Activated T-cell treated with anti-CD3 and anti-CD28 coated beads for 1 hour (primary cell): ENCODE measurements at places on chromosomes 6 and 20.

DNA sequence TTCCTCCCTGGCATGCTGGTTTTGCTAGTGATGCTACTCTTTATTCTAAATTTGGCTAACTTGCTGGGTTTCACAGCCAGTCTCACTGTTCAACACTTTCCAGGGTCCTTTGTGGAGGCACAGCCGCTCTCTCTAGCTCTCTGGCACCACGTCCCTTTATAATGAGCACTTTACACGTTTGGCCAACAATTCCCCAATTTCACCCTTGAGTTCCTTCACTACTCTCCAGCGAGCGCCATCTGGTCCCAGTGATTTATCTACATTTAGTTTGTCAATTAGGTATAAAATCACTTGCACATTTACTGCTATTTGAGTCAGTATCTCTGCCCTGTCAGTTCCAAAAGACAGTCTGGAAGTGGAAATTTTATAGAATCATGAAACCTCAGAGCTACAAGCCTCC, 241.9 kb upstream of the MOCS1 start:
- no peak for DNase-seq

GRCh38 chr6:68988698-68989097, 353.6 kb downstream of the ADGRB3 start:
- DNase-seq, result no peak

DNA sequence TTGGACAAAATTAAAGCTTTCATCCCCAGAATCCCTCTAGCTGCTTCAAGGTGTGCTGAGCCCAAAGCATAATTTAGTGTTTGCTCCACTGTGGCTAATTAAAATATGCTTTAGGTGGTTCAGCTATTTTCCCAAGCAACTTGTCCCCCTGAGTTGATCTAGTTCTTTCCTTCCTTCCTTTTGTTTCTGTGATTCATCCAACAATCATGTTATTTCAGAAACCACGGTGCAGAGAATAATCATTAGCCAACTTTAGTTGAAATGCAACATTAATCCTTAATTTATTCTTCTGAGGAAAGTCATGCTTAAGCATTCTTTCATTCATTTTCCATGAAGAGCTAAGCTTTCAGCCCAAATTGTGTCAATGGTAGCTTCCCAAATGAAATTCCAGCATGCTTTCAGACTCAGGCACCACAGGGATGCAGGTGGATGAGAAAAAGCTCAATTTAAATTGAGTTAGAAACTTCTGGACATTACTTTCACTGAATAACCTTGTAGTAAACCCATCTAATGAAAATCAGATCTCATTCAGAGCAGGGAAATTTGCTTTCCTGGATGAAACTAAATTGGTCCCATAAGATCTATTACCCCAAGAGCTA, 209.0 kb upstream of the NT5E start:
- no peak for DNase-seq

GRCh38 chr6:145798530-145798929, 16.1 kb downstream of the FBXO30 start:
- no peak for DNase-seq

DNA sequence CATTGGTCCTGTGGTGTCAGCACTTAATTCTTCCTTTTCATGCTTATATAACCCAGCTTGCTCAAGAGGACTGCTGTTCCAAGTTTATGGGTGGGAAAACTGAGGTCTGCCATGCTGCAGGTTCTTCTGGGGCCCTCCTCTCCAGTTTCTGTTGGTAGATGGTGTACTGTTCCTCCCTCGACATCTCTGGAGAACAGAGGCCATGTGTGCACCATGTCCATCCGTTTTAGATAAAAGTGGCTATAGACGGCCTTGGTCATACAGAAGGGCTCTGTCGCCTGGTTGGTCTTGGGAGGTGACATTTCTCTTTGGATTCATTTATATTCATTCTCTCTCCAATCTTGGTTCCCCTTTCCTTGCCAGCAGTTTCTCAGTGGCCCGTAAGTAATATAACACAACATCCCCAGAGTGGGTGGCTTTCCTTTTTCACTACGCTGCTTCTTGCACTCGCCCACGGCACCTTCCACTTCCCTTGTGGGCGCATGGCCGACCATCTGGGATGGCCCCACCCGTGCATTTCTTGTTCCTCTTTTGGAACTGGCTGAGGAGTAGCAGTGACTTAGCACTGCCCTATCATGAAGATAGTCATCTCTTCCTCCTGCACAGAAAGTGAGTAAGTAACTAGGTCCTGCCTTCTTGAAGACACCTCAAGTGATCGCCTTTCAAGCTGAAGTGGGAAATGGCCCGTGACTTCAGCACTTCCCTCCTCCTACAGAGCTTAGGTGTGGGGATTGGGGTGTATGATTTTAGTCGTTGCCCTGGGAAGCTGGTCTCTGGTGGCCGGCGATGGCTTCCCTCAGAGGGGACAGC, 94.2 kb downstream of the RREB1 start:
- no peak for DNase-seq

DNA sequence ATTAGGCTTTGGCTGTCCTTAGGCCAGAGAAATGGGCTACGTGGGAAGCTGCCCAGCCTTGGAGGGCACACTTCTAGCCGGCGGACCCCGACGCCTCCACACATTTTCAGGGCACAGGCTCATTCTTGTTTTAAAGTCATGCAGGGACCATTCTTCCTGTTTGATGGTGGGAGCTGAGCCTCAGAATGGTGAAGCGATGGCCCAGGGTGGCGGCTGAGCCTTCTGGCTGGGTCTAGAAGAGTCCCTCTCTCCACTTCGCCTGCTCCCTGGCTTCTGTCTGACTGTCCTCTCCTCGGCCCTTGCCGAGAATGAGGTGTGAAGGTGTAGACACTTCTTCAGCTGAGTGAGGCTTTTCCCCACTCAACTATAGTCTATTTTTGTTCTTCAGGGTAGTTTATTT, 114.4 kb downstream of the SULF2 start:
- no peak for DNase-seq

DNA sequence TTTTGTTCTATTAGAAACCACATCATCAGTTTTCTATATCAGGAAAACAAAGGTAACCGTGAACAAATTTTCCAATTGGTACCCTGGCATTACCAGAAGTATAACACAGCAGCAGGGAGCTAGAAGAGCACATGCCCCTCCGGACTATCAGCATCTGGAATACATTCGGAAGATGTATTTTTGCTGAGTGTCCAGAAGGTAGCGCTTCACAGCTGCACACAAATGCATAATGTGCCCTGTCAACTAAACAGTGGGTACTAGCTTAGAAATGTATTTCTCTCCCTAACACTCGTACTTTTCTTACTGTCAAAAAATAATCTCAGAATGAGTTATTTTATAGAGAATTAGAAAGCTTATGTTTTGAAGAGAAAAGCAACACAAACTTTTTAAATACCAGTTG, 77.6 kb downstream of the HUS1B start:
- no peak for DNase-seq

- no peak for DNase-seq
Measured at GRCh38 chr20:6814945-6815344, 47.5 kb downstream of the BMP2 start.

DNA sequence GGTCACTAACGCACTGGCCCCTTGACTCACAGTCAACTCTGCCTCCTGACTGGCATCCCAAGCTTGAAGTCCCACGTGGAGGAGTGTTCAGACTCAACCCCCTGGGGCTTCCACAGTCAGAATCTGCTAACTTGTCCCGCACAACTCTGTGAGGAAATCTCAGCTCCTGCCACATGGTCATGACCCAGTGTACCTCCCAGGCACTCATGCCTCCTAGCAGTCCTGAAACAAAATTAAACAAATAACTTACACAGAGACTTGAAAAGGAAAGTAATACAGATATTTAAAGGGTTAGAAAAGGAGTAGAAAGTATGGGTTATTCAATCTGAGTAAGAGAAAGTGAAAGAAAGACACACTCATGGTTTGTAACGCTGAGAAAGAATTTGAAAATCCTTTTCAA, 134.9 kb downstream of the GMDS start:
- DNase-seq, result no peak

- DNase-seq, result no peak
Measured at GRCh38 chr6:81769824-81770223, 17.3 kb upstream of the TENT5A start.

DNA sequence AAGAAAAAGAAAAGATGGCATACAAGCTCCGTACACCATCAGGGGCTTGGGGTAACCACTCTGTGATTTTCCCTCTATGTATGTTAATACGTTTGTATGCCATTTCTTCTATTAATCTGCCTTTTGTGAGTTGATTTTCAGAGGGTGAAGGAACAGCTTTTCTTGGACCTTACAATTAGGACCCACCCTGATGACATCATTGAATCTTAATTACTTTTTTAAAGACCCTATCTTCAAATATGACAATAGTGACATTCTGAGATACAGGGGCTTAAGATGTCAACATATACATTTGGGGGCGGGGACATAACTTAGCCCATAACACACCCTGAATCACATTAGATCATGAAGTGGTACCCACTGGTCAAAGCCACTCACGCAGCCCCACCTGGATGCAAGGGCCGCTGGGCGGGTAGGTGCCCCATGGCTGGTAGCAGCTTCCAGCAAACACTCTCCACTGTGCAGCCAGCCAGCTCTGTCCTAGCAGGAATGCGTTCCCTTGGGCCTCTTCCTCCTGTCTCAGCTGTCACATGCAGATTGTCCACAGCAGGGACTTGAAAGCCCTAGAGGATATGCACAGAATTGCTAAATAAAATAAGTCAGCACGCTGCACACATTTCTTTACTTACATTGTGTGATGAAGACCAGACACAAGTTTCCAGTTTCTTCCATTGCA, 74.5 kb downstream of the FOXF2 start:
- DNase-seq, result no peak
